ENCODE measurements at places on chromosomes 13 and 19. TPM values are rescaled to one million over a fixed set of nuclear protein-coding genes. Genes with fewer than 3 reads are reported as not detected.

ZNF850 gene
- 1.5 TPM for total RNA-seq

SHISA7 gene
- 0.08 TPM for total RNA-seq

DNA sequence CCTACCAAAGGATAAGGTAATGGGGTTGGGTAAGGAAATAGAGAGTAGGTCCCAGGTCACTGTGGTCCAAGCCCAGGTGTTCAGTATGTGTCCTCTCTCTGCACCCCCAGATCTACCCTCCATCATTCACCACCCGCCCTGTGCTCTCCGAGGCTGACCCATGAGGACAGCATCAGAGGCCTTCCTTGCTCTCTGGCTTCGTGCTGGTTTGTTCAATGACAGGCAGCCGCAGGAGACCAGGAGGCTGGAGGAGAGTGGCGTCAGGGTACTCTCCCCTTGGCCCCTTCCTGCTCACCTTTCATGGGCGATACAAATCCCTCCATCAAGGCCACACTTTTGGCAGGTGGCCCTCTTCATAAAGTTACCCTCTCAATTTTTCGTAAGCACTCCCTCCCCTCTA lies 1.7 kb downstream of the TUBA3C start:
- peak; percentile 33 for DNase-seq

- DNase-seq, result no peak
Observed at GRCh38 chr19:28549680-28550277, 663.2 kb downstream of the UQCRFS1 start.

DNA sequence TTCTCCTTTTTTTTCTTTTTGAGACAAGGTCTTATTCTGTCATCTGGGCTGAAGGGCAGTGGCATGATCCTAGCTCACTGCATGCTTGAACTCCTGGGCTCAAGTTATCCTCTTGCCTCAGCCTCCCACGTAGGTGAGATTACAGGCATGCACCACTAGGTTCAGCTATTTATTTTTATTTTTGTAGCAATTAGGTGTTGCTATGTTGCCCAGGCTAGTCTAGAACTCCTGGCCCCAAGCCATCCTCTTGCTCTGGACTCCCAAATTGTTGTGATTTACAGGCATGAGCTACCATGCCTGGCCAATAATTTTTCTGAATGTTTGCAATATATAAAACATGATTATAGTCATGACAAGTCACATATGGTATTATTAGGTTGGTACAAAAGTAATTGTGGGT lies 161.1 kb upstream of the ATXN8OS start:
- DNase-seq, result no peak

DNA sequence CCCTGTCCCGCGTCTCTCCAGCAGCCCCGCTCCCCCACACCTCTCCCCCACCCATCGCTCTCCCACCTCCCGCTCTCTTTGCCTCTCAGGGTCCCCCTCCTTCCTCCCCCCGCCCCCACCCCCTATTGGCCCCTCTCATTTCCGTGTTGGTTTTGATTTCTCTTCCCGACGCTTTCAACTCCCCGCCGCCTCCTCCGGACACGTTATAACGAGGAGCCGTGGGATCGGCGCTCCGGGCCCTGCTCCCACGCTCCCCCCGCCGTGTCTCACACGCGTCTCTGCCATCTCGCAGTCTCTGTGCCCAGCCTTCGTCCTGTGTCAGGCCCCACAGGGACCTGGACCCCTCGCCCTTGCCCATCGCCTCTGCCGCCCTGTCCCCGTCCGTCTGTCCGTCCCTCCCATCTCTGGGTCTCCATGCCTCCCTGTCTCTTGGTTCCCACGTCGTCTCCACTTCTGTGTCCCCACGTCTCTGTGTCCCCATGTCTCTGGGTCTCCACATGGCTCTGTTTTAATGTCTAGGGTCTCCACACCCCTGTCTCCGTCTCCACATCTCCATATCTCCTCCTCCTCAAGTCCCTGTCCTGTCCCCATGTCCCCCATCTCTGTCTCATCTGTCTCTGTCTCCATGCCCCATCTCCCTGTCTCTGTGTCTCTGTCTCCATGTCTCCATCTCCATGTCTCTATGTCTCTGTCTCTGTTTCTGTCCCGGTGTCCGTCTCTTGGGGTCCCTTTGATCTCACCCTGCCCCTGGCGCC lies 13.1 kb downstream of the ERFL start:
- DNase-seq, result no peak
